ENCODE measurements at places on chromosomes 4 and X.

DNA sequence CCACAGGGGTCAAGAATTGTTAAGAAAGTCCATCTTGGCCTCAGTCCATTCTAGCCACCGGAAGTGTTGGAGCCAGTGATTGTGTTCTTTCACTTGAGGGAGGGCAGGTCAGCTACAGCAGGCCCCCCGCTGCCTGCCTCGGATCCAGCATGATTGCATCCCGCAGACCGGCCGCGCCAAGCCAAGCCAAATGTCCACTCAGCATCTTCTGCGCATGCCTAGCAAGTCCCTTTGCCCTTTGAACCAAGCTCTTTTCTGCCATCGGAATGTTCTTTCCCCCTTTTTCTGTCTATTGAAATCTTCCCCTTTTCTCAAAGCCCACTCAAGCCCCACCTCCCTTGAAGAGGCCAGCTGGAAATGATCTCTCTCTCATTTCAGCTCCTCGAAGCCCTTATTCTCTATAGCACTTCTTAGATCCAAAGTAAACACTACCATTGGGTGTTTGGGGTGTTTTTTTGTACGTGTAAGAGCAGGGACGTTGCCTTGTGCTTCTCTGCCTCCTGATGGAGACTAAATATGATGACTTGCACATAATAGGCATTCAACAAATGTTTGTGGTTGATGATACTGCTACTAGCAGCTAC, 147.8 kb upstream of the BCOR start:
- DNase-seq, result peak; percentile 5

- DNase-seq, result no peak
Observed at GRCh38 chrX:9308426-9308825, 156.4 kb upstream of the TBL1X start.

- peak; percentile 78 for DNase-seq
Observed at GRCh38 chr4:142846729-142847596, 862 bp upstream of the INPP4B start.

GRCh38 chrX:56733459-56734046, 4.5 kb downstream of the NBDY start:
- DNase-seq, result peak; percentile 69

GRCh38 chr4:2186133-2186864, 55.6 kb downstream of the HAUS3 start:
- no peak for DNase-seq

DNA sequence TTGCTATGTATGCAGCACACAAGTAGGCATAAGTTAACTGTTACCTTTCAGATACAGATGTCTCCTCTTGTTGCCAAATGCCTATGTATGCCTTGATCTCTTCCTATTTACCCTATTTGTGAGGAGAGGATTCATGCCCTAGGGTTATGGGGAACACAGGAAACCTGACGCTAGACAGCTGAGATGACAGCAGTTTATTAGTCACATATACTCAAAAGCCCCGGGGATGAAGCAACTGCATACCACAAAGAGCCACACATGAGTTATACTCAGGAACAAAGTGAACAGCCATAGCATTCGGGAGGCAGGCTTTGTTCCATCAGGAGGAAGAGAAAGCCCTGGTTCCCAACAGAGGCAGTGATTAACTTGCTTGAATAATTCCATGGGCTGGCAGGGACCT, 1011.7 kb upstream of the PCDH7 start:
- no peak for DNase-seq

DNA sequence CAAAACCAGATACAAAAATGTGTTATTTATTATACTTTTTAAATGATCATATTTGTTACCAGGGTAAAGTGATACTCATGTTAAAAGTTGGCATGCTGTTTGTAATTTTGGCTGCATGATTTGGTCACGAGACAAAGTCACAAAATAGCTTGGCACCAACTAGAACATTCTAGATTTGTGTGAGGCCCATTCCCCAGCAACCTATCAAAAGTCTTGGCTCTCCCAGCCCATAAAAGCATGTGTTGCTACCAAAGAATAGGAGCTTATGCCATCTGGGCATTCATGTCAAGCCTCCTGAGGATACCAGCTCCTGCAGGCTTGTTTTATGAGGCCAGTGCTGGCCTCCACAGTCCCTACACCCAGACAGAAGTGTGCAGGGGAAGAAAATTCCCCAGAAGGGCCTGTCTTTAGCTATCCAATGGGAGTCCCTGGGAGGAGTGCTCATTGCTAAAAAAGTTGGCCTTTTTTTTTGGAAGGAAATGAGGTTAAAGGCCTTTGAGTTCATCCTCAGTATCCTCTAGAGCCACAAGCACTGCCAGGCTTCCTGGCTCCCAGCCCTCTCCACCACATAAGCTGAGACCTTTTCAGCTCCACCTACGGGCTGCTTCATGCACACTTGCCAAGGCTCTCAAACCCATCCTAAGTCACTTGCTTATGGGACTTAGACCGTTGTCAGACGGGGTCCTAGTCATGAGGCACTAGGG, 211.9 kb upstream of the EOLA2 start:
- DNase-seq, result no peak

- no peak for DNase-seq
Observed at GRCh38 chrX:17567187-17567586, 170.1 kb upstream of the SCML1 start.

DNA sequence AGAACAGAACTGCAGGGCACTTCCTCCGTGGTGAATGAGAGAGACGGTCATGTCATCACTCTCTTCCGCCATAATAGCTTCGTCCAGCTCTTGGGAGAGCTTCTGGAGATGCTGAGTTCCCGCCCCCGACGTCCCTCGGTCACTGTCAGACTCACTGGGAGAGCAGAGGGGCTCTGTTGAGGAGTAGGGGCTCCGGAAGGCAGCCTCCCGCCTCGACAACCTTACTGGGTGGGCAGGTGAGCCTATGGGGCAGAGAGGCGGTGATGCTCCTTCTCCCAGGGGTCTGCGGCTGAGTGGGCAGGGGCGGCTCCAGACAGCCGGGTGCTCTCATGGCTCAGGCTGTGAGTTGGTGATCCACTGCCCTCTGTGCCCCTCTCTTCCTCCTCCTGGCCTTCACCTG, 25.8 kb upstream of the ARHGEF38 start:
- no peak for DNase-seq

DNA sequence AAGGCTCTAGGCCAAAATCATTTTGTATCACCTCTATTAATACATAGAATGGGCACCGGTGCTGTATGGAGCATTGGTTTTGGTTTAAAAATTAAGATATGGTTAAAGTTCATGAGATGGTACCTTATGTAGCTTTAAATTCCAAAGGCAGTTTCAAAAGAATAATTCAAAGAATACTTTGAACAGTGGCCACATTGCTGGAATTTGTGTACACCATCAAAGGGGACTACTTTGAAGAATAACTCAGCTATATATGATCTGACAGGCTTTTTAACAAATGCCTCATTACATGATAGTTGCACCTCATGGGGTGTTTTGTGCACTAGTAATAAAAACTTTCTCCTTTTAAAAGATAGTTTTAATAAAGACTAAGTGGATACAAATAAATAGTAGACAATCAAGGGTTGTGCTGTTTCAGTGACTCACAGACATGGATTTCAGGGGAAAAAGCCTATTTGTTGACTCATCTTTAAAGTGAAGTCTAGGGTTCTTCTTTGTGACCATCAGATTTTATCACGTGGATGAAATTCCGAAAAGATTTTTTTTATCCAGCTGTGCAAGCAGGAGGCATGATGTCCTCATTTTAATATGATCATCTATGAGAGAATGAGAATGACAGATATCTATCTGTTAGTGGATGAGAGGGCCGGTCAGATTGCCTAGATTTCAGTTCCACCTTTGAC, 12.8 kb downstream of the MTM1 start:
- DNase-seq, result no peak

DNA sequence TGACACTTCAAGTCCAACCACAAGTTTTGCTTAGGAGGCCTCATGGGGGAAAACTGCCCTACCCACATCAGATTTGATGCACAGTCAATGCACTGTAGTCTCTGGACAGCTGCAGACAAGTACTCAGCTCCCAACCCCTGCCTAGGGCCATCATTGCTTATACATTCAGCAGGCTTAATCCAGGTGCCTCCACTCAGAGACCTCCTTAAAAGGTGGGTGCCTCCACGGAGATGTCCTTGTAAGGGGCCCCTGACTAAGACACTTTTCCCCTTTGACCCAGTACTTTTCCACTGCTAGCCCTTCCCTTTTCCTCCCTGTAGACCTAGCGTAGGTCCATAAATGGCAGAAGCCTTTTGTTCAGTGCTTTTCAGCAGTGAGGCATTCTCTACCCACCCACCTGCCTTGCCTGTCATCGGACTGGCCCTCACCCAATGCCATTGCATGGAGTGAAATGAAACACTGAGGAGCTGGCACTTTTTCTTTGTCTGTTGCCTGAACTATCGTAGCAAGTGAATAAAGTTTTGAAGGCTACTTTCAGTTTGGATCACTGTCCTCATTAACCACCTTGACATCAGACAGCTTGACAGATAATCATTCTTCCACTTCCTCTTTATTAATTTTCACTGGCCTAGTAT, 23.8 kb upstream of the PLK4 start:
- DNase-seq, result no peak

DNA sequence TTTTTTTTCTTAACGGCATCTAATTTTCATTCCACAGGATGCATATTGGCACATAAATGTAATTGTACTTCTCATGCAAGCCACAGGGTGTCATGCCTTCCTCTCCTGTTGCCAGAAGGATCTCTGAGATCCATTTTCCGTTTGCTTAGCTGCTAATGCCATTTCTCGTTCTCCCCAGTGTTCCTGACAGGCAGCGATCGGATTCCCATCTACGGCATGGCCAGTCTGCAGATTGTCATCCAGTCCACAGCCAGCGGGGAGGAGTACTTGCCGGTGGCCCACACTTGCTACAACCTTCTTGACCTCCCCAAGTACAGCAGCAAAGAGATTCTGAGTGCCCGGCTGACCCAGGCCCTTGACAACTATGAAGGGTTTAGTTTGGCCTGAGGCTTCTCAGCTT, 8.9 kb upstream of the NAP1L5 start:
- no peak for DNase-seq

GRCh38 chr4:177509226-177509745, 67.0 kb upstream of the AGA start:
- no peak for DNase-seq

- DNase-seq, result no peak
Observed at GRCh38 chrX:155046129-155046810, 19.6 kb downstream of the FUNDC2 start.

- DNase-seq, result no peak
Observed at GRCh38 chr4:160563552-160564282, 1460.8 kb downstream of the RAPGEF2 start.

GRCh38 chr4:86319390-86319789, 40.5 kb downstream of the MAPK10 start:
- no peak for DNase-seq

DNA sequence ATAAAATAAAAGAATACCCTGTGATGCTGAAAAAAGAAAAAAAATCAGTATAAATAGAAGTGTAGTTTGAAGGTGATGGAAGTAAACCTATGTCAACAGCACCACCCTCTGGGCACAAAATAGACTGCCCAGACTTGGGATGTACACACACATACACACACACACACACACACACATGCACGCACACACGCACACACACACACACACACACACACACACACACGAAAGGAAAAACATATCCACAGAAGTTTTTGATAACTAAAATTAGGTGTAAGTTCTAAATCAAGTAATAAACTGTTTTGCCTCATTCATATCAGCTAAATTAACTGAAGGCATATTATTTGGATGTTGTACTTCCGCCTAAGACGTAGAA, 40.5 kb downstream of the ANXA5 start:
- peak; percentile 31 for DNase-seq

DNA sequence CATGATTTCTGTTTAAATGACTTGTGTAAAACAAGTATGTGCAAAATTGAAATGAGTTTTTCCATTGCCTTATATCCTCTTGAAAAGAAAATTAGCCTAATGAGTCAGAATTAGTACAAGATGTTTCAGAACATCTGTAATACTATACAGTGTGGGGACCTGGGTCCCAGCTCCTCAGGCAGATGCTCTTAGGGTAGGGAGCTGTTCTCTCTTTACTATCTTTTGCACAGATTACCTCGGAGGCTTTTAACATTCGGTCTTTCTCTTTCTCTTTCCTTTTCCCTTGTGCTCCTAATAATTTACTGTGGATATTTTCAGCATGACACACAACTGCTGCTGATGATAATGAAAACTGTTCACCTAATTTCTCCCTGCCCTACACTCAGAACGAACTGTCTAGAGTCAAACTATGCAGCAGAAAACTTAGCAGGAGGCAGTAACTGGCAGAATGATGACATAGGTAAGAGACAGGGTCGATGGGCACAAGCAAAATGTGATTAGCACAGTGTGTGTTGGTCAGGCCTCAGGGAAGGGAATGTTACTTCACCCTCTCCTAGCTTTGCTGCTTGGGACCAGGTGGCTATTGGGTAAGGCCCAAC, 455.3 kb downstream of the PDHA2 start:
- no peak for DNase-seq

GRCh38 chr4:185127021-185127925, 15.8 kb upstream of the SLC25A4 start:
- DNase-seq, result no peak

- DNase-seq, result no peak
Observed at GRCh38 chr4:89356086-89356485, 48.5 kb upstream of the GPRIN3 start.

GRCh38 chrX:50579955-50580354, 109.3 kb upstream of the DGKK start:
- DNase-seq, result peak; percentile 51

DNA sequence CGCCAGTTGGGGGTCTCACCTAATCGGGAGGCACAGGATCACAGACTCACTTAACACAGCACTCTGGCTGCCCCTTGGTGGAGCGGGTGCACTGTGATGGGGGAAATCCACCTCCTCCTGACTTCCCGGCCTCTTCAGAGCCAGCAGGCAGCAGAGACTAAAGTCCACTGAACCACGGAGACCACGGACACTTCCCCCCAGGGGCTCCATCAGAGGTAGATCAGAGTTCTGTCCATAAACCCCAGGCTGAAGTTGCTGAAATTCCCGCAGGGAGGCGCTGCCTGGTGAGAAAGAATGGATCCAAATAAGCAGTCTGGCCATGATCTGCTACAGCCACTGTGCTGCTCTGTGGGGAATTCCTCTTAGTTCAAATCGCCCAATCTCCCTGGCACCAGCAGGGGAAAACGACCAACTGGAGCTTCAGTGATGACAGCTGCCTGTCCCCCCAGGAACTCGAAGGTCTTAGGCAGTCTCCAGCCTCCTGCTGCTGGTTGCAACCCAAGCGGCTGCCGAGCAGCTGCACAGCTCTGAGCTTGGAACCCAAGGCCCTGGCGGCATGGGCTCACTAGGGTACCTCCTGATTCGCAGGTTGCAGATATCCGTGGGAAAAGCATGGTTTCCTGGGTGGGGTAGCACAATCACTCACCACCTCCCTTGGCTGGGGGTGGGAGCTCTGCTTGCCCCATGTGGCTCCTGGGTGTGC, 106.9 kb upstream of the DCAF12L2 start:
- no peak for DNase-seq

DNA sequence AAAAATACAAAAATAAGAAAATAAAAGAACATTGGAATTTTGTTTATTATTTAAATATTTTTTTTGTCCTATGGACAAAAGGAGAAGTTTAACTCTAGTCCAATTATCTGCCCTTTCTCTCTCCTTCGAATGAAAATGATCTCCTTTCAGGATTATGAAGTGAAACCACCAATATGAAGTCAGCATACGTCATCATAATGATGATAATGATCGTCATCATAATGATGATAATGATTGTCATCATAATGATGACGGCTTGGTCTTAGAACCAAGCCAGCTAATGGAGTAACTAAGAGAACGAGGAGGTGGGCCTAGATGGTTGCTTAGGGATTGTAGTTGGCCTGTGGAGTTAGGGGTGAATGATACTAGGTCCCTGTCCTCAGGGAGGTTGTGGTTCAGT, 21.9 kb upstream of the LINC00632 start:
- no peak for DNase-seq

Measured in CD4-positive, alpha-beta T cell treated with Interleukin-10 for 1 hour (primary cell).